ENCODE measurements at places on chromosomes 7 and 10.

- H3K27ac ChIP-seq: no peak overlapping the region
- DNase-seq: no peak
- H3K4me1 ChIP-seq: no peaks in the 10 kb centered on the region
- H3K27me3 ChIP-seq: no peaks in the 10 kb centered on the region
- no peaks in the 10 kb centered on the region for H3K36me3 ChIP-seq
These were observed 59.5 kb downstream of the FZD1 start for GRCh38 chr7:91323626-91324158.

GRCh38 chr7:2069472-2069860, 163.3 kb downstream of the MAD1L1 start:
- H3K4me3 ChIP-seq: no peak overlapping the region
- H3K36me3 ChIP-seq: no peaks in the 10 kb centered on the region
- H3K4me1 ChIP-seq: no peaks in the 10 kb centered on the region

DNA sequence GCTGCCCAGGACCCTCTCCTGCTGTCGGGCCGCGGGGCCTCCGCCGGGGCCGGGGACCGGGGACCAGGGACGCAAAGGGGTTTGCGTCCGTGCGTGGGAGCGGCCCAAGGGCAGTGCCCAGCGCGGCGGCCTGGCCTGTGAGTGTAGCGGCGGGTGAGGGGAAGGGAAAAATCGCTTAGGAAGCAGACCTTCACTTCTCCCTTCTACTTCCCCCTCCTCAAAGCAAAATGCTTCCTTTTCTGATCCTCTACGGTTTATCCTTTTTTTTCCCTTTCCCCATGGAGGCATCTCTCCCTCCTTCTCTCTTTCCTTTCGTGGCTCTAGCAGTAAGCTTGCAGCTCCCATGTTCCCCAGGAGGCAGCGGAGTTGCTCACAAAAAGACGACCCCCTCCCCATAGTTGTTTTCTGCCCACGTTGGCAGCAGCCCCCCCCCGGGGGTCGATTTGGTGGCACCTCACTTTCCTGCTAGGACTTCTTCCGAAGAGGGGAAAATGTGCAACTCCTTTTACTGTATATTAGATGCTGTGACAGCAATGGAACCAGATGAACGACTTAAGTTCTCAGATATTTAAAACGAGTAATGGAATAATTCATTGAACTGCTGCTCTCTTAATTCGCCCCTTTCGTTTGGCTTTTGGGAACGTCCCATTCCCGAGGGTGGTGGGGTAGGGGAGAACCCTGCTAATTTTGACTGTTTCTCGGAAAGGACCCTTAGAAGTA, 724 bp downstream of the CAPZA2 start:
- H3K4me3 ChIP-seq: peak overlapping the region; percentile 89
- H3K36me3 ChIP-seq: no peaks in the 10 kb centered on the region
- no peak for DNase-seq
- H3K4me1 ChIP-seq: no peaks in the 10 kb centered on the region
- H3K27ac ChIP-seq: peak overlapping the region; percentile 99
- H3K27me3 ChIP-seq: no peaks in the 10 kb centered on the region

DNA sequence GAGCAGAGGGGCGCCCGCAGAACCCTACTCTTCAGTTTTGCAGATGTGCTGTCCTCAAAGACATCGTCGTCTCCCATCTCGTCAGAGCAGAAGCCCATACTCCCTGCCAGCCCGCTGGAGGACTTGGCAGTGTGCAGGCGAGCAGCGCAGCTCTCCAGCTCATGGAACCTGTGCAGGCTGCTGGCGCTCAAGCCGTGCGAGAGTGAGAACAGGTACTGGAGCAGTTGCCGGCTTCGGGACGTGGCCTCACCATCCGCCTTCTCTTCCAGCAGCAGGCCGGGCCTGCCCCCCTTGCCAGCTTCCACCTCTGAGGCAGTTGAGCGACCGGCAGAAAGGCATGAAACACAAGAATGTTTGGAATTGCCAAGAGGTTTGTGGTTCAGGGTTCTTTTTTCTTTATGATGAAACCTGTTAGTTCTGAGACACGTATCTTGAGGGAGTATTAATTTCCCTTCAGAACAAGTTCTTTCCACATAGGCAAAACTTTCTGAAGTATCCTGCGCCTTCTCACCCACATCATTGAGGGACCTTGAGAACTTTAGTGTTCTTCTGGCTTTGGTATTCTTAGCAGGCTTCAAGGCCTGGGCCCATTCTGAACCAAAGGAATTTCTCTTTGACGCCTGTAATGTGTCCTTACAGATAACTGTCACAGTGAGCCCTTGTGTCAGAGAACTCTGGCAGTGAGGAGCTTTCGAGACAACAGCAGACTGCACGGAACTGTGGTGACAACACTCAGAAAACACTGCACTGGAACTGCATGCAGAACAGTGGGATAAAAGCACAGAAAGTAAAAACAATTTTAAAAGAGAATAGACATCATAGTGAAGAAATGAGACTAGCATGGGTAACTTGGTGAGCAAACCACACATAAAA, 89.5 kb downstream of the ALOX5 start:
- H3K4me3 ChIP-seq: no peak overlapping the region
- H3K4me1 ChIP-seq: no peaks in the 10 kb centered on the region
- no peaks in the 10 kb centered on the region for H3K27me3 ChIP-seq

DNA sequence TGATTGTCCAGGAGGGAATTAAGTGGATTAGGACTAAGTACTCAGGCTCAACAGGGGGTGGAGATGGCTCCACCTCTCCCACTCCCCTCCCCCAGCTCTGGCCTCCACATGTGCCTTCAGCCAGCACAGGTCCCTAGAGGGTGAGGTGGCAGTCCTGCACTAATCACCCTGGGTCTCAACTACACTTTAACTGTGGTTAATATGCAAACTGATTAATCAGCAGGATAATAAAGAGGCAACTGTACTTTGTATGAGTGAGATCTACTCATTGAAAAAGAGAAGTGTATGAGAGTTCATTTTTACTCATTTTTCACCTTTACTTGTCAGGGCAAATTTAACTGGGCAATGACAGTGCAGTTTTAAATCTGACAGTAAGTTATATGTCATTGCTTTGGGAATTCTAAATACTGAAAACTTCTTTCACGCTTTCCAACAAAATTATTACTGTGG, 223.8 kb upstream of the CCDC6 start:
- H3K27ac ChIP-seq: no peak overlapping the region
- H3K36me3 ChIP-seq: no peaks in the 10 kb centered on the region
- no peak for DNase-seq

DNA sequence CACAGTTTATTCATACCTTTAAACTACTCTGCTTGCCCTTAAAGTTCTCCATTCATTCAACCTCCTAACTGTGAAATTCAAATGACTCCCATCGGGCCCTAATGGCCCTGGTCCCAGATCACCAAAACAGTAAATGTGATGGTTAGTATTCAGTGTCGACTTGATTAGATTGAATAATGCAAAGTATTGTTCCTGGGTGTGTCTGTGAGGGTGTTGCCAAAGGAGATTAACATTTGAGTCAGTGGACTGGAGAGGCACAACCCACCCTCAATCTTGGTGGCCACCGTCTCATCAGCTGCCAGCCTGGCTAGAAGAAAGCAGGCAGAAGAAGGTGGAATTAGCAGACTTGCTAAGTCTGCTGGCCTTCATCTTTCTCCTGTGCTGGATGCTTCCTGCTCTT, 80.1 kb upstream of the PLXNA4 start:
- H3K27ac ChIP-seq: no peak overlapping the region
- DNase-seq: no peak
- H3K4me1 ChIP-seq: no peaks in the 10 kb centered on the region
- no peaks in the 10 kb centered on the region for H3K36me3 ChIP-seq

DNA sequence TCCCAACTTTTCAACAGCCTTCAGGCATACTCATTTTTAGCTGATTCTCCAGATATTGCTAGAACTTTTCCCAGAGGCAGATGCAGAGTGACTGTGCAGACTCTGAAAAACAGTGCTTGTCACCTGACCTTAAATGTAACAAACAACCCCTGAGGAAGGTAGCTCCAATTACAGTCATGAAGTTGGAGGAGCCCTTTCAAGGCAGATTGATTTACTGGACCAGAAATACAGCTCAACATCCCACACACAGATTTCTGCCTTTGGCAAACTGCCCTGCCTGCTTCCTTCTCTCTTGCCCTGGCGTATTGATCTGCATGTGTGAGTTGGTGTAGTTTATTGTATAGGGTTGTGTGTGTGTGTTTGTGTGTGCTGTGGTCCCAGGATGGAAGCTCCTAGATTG, 38.5 kb downstream of the PYROXD2 start:
- H3K27me3 ChIP-seq: no peaks in the 10 kb centered on the region
- DNase-seq: no peak
- H3K4me1 ChIP-seq: no peaks in the 10 kb centered on the region
- H3K36me3 ChIP-seq: no peaks in the 10 kb centered on the region
- no peak overlapping the region for H3K4me3 ChIP-seq
- H3K27ac ChIP-seq: peak overlapping the region; percentile 48

GRCh38 chr7:127850195-127850594, 181.0 kb downstream of the LRRC4 start:
- no peak overlapping the region for H3K4me3 ChIP-seq
- peaks cover 12% of the 10 kb centered on the region for H3K4me1 ChIP-seq
- no peaks in the 10 kb centered on the region for H3K36me3 ChIP-seq
- no peaks in the 10 kb centered on the region for H3K27me3 ChIP-seq
- DNase-seq: no peak

Measured in breast epithelium (tissue), 4 donors.